Activated CD4-positive, alpha-beta memory T cell treated with anti-CD3 and anti-CD28 coated beads for 36 hours (primary cell): ENCODE measurements at places on chromosomes 3 and 15. TPM values are rescaled to one million over a fixed set of nuclear protein-coding genes. Genes with fewer than 3 reads are reported as not detected.
A peak's percentile ranks its signal among the peaks of the same experiment; 100 is the strongest.

The MYO1E gene
- 5.8 TPM for total RNA-seq

The CD200R1 gene
- 4.1 TPM for total RNA-seq

DNA sequence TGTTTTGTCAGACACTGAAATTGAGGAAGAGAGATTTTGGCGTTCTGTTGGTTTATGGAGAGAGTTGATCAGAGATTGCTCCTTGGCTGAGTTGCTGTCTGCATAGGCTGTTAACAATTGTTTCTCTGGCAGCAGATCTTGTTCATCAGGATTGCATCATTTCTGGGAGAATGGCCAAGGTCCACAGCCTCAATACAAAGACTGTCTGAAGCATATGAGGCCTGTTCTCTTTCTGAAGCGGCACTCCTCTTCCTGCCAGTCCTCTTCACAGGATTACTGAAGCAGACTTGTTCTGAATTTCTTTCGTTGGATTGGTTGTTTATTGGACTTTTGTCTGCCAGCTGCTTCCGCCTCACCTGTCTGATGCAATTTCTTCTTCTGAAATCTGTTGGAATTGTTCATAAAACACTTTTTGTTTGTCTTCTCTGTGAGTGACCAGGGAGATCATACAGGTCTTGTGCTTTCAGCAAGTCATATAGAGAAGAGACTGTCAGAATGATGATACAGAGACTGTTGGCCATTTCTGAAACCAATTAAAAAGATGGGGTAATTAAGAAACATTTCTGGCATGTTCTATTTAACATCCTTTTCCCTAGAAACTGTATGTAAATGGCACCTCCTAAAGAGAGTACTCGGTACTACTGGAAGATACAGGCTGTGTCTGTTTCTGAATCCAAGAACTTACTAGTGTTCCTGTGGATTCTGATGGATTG lies 25.5 kb downstream of the SETD5 start:
- H3K27ac ChIP-seq, result peak overlapping the region; percentile 90
- no peak overlapping the region for H3K4me3 ChIP-seq
- no peaks in the 10 kb centered on the region for H3K27me3 ChIP-seq
- peaks cover 20% of the 10 kb centered on the region for H3K36me3 ChIP-seq

DNA sequence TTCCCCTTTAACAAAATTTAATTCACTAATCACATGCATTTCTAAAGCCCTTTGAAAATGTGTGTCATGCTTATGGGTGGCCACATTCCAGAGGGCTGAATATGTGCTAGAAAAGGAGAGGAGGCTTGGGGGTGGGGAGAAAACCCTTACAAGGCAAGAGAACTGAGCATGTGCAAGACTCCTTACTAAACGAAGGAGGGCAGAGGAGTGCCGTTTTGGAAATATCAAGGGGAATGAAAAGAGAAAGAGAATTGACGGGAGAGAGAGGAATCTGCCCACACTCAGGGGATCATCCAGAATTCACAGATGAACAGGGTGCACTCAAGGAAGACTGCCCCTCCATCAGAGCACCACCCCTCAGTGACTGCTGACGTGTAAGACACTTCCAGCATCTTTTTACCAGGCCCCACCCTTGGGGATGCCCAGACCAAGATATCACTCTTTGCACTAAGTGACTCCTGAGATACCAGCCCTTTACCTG lies 37.9 kb upstream of the TSC22D2 start:
- H3K27me3 ChIP-seq, result no peaks in the 10 kb centered on the region
- no peak overlapping the region for H3K4me3 ChIP-seq
- no peak for DNase-seq
- no peak overlapping the region for H3K27ac ChIP-seq

DNA sequence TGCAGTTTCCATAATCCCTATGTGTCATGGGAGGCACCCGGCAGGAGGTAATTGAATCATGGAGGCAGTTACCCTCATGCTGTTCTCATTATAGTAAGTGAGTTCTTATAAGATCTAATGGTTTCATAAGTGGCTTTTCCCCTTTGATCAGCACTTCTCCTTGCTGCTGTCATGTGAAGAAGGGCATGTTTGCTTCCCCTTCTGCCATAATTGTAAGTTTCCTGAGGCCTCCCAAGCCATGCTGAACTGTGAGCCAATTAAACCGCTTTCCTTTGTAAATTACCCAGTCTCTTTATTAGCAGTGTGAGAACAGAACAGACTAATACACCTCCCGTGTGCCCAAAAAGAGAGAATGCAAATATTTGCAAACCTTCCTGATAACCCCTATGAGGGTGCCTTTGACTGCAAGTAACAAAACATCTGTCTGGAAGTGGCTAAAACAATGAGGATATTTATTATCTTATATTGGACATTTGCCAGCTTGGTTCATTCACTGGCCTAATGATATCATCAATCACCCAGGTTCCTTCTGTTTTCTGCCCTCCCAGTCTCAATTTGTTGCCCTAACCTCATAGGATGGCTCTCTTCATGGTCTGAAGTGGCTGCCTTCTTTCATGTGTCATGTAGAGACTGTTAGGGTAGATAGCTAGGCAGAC lies 68.7 kb downstream of the BHLHE40 start:
- H3K27me3 ChIP-seq, result no peaks in the 10 kb centered on the region
- no peaks in the 10 kb centered on the region for H3K36me3 ChIP-seq
- H3K4me3 ChIP-seq, result no peak overlapping the region

GRCh38 chr3:154829929-154830328 lies 250.2 kb upstream of the MME start:
- no peaks in the 10 kb centered on the region for H3K36me3 ChIP-seq
- no peaks in the 10 kb centered on the region for H3K4me1 ChIP-seq
- no peaks in the 10 kb centered on the region for H3K27me3 ChIP-seq
- no peak overlapping the region for H3K4me3 ChIP-seq
- H3K27ac ChIP-seq, result no peak overlapping the region
